CD8-positive, alpha-beta memory T cell (primary cell): ENCODE measurements at places on chromosomes 2 and 18.

- no peak for DNase-seq
Measured at GRCh38 chr2:170241756-170242155, 63.8 kb downstream of the MYO3B start.

GRCh38 chr2:144358979-144359541 lies 160.9 kb downstream of the ZEB2 start:
- no peak for DNase-seq

DNA sequence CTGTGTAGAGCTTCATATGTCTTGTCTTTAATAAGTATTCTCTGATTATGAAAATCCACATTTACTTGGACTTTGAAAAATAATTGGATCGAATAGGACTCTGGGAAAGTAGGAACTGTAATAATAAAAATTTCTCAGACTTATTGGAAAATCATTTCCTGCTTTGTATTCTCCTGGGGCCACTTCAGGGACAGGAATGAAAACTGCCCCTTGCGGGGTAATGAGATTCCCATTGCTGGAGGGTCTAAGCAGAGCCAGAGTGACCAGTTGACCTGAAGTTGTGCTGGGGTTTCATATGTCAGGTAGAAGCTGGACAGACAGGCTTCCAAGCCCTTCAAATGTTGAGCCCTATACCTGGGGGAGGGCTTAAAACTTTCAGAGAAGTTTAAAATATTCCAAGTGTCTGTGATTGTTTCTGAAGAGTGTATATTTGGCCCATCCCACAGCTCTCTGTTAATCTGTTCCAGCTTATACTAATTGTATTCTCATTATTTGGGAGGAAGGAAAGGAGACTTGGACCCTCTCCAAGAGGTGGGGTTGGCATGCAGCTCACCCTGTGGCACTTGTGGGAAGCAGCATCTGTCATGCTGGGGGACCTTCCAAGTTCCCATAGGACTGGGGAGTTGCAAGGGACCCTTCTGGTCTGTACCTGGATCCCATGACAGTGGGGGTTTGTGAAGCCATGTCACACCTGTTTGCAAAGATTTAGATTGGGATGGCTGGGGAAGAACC lies 268.7 kb upstream of the ATP5MC3 start:
- no peak for DNase-seq

- no peak for DNase-seq
Measured at GRCh38 chr18:7117390-7118355, at the start of gene LAMA1. Gene LAMA1, minus strand, starts transcription at chr18:7117797. Its CDS starts 77 bp downstream, at chr18:7117720.

DNA sequence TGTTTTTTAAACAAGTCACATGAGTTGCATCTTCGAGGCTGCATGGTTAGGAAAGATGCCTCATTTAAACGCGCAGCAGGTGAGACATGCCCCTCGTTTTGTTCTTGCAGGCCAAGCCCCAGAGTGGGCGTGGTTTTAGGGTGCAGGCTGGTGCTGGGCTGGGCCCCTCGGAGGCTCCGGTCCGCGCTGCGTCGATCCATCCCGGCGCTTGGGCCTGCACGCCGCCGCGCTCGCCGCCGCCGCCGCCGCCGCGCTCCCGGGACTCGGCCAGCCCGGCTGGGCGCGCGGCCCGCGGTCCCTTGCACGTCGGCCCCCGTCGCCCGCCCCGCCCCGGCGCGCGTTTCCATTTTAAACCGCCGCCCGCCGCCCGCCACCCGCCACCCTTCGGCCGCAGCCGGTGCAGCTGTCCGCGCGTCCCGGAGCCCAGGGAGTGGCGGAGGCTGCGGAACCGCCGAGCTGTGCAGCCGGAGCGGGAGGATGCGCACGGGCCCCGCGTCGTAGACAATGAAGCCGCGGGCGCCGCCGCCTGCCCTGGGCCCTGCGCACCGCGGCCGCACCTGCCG lies 175.5 kb downstream of the AGAP1 start:
- peak; percentile 51 for DNase-seq

- no peak for DNase-seq
Measured at GRCh38 chr2:46393347-46393820, 86.0 kb upstream of the TMEM247 start.
